ENCODE measurements at places on chromosomes 16 and 17.

DNA sequence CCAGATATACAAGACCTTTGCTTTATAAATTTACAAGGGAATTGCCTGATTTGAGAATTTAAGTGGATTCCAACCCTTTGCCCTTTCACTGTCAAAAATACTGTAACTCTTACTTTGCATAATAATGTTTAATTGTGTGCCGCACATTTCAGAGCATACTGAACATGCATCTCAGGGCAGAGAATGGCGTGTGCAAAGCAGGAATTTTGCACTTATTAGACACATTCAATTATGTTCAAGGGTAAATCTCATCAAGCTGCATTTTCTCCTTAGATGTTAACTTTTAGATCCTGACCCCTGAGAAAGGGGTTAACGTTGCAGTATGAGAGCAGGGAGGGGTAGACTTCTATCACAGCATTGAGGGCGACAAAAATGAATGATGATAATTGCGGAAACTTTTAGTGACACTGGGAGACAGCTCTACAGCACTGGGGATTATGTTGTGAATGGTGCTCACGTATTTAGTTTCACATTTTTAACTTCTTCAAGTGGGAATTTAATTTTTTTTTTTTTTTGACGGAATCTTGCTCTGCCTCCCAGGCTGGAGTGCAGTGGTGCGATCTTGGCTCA lies 54.6 kb upstream of the CACNG4 start:
- DNase-seq: no peak

DNA sequence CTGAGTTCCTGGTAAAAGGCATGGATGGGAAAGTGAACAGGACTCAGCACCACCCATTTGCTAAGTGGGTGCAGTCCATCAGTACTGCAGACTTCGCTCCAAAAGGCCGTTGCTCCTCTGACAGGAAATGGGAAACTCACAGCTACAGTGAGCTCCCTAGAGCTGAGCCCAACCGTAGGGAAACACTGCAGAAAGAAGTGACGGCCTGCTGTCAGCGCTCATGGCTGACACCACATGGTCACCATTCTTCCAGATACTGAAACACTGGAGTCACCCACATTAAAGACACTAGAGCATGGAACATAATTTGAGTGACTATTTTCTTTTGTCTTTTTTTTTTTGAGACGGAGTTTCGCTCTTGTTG lies 31.9 kb downstream of the UBE2O start:
- DNase-seq: no peak

DNA sequence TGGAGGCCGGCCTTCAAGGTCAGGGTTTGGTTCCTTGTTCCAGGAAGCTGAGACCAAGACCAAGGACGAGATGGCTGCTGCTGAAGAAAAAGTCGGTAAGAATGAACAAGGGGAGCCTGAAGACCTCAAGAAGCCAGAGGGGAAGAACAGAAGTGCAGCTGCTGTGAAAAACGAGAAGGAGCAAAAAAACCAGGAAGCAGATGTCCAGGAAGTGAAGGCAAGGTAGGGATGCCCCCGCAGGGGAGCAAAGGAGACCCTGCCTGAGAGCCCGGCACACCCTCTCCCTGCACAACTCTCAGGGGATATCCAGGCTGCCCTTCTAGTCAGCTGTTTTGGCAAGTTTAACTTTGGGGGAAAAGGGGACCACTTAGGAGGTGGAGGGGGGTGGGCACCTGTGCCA lies 29.0 kb downstream of the RNF213 start:
- no peak for DNase-seq

GRCh38 chr17:69812240-69812837 lies 262.7 kb upstream of the KCNJ16 start:
- no peak for DNase-seq

DNA sequence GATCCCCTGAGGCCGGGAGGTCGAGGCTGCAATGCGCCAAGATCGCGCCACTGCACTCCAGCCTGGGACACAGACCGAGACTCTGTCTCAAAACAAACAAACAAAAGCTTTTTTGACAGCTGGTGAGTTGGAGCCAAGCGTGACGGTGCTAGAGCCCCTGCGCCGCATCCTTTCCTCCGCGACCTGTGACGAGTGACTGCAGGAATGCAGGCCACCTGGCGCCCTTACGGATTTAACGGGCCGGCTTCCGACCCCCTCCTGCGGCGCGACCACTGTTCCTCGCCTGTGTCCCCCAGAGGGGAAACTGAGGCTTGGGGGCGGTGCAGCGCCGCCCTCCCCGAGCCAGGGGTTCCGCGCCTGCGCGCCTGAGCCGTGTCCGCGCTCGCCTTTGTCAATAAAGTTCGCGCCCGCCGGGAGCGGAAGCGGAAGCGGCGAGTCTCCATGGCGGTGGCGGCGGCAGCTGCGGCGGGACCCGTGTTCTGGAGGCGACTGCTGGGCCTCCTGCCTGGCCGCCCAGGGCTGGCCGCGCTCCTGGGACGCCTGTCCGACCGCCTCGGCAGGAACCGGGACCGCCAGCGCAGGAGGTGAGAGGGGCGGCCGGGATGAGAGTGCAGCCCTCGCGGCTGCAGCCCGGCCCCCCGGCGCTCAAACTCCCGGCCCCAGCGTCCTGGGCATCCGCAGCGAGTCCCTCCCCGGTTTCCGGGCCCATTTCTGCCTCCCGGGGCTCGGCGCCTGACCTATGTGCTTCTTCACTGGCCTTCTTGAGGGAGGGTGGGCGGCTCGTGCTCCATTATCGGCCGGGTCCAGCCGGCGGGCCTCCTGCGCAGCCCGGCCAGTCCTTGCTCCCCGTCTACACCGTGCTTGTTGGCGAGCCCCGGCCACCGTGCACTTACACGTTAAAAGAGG lies at the start of gene PGS1:
TSS of gene PGS1 (plus strand) at position 425 of the 906 bp plus-strand sequence. CDS start at position 442, 17 bp downstream.
- DNase-seq: peak; percentile 85

DNA sequence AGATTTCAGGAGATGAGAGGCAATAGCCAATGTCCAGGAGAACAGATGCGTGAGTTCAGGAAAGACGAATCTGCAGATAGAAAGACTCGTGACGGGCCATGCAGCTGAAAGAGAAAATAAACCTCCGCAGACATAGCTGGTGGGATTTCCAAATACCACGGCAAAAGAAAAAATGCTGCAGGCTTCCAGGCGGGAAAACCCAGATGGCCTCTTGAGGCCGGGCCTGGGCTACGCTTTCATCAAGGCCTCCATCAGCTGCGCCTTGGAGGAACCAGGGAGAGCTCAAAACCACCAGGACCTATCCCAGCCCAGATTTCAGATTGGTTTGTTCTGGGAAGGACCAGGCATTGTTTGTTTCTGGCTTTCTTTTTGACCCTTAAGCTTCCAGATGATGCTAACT lies 16.7 kb downstream of the CCDC40 start:
- no peak for DNase-seq

DNA sequence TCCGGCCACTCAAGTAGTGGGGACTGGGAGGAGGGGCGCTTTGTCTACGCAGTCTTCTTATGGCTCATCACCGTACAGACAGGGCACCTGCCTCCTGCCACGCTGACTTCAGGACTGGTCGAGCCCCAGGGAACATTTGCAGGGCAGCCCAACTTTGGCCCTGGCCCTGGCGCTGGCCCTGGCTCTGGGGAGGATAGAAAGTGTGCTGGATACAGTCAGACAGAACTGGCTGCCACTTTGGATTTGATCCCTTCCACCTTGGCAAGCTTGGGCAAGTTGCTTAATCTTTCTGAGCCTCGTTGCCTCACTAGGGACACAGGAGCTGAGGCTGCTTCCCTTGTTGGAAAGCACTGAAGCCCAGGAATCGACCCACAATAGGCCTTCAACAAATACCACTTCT lies 13.6 kb downstream of the LGALS9 start:
- DNase-seq: no peak

GRCh38 chr16:88781140-88782077 lies 3.6 kb downstream of the PIEZO1 start:
- no peak for DNase-seq

GRCh38 chr16:85123891-85124635 lies 11.8 kb upstream of the CIBAR2 start:
- no peak for DNase-seq

DNA sequence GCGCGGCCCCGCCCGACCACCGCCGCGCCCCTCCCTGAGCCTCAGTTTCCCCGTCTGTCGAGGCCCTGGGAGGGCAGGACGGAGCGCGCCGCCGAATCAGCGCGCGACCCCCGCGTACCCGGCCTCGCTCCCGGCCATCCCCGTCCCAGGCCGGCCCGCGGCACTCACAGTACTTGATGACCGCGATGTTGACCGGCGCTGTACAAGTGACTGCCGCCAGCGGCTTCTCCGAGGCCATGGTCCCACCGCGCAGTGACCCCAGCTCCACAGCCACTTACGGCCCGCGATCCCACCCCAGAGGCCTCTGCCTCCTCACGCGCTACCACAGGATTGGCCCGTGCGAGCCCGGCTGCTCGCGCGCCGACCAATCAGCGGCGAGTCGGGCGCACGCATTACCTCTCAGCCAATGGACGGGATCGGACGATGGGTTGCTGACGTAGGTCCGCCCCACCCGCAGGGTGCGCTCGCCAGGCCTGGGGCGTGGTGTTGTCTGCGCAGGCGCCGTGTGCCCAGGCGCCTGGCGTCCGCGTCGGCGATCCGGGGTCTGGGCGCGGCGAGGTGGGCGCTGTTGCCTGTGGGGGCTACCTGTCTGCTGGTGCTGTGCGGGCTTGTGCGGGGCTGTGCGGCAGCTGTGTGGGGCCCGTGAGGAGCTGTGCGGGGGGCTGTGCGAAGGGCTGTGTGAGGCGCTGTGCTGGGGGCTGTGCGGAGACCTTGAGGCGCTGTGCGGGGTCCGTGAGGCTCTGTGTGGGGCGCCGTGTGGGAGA lies at the start of gene MVD:
TSS of gene MVD (minus strand) at position 249 of the 764 bp plus-strand sequence. CDS start at position 238, 11 bp downstream.
- peak; percentile 98 for DNase-seq

GRCh38 chr17:17750881-17751280 lies 69.6 kb downstream of the RAI1 start:
- no peak for DNase-seq

- peak; percentile 84 for DNase-seq
These were observed 8.0 kb downstream of the SPPL2C start for GRCh38 chr17:45852535-45853297.

GRCh38 chr16:82260212-82260795 lies 90.3 kb upstream of the MPHOSPH6 start:
- DNase-seq: peak; percentile 4

GRCh38 chr17:60993497-60993896 lies 315.8 kb downstream of the BCAS3 start:
- no peak for DNase-seq

DNA sequence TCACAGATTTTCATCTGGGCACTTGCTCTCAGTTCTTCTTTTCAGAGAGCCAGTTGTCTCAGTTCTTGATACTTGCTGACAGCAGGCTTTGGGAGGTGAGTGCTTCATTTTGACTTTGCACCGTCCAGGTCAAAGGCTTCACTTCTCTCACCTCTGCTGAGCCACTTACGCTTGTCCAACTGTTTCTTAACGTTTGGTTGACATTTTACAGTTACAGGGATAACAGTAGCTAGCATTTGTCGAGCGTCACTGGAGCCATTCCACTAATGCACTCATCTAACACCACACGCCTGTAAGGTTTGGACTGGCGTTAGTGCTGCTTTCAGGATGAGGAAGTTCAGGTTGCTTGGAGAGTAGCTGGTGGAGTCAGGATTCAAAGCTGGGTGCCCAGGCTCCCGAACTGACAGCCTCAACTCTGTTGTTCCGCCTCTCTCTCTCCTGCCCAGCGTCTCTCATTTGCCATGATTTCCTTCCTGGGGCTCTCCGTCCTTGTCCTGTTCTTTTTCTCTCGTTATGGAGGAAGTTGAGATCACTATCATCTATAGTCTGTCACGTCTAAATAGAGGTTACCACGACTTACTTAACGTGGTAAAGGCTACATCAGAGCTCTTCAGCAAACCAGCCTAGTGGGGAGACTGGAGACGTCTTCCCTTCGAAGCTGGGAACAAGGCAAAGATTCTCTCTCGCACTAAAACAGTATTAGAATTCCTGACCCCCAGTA lies 220.8 kb downstream of the RPTOR start:
- no peak for DNase-seq

GRCh38 chr17:42509409-42509808 lies 26.6 kb upstream of the NAGLU start:
- no peak for DNase-seq

GRCh38 chr16:59324462-59324861 lies 590.3 kb upstream of the GOT2 start:
- DNase-seq: no peak

GRCh38 chr17:37361543-37361942 lies 14.2 kb upstream of the C17orf78 start:
- DNase-seq: peak; percentile 63

- DNase-seq: no peak
These were observed 34.9 kb downstream of the TOM1L2 start for GRCh38 chr17:17937201-17937853.

GRCh38 chr17:11589716-11590115 lies 8.6 kb upstream of the DNAH9 start:
- DNase-seq: no peak

DNA sequence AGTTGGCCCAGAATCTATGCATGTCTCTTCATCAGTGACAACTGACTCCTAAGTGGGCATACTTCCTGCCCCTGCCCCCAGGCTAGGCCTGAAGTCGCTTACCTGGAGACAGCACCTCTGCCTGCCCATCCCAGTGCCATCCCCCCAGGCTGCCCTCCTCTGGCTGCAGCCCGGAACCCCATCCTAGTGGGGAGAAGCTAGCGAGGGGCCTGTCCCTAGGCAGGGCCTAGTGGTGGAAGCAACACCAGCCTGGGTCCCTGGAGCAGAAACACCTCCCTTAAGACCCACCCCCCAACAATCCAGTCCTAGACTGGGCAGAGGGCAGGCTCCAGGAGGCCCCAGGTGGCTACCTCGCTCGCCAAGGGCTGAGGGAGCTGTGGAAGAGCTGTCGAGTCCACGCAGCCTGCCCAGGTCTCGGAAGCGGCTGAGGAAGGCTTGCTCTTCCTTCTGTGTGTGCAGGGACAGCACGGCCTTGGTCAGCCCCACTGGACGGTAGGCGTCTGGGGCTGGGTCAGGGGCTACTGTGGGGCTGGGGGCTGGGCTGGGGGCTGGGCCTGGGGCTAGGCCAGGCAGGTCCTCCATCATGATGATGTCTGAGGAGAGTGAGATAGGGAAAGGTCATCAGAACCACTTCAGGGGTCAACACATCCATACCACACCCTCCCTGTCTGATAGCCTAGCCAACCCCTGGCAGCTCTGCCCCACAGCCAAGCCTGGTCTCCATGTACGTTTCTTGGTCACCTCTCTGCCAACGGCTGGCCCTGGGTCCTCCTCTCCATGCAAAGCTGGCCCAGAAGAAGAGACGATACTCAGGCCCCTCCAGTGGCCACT lies 7.6 kb downstream of the PER1 start:
- no peak for DNase-seq

- no peak for DNase-seq
These were observed 7.0 kb downstream of the PRR29 start for GRCh38 chr17:64004903-64005733.

GRCh38 chr17:82098939-82099763 lies 1.1 kb upstream of the FASN start:
- DNase-seq: peak; percentile 78
